ENCODE measurements at places on chromosomes 12 and 14.

DNA sequence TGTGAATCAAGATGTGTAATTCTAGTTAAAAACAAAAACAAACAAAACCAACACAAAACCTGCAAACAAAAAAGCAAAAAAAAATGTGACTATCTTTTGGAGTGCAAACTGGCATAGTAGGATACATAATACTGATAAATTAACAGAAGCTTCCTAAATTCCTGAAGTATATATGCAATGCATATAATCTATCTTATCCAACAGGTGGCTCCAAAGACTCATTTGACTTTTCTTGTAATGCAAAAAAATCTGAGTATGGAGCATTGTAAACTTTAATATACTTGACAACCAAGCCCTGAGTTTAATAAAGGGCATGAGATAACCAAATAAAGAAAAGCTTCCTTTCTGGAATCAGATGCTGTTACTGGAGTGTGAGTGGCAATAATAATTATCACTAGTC, 1003.6 kb downstream of the FSCB start:
- no peak for DNase-seq

DNA sequence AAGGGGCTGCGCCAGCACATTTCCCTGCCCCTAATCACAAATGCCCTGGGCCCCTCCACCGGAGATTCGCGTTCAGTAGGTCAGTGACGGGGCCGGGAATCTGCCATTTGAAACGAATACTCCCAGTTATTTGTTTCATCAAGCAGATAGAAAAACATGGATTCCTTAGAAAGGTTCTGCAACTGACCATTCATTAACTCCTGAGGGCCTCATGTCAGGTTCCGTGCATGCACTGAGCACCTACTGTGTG, 25.6 kb upstream of the UBC start:
- DNase-seq = no peak

DNA sequence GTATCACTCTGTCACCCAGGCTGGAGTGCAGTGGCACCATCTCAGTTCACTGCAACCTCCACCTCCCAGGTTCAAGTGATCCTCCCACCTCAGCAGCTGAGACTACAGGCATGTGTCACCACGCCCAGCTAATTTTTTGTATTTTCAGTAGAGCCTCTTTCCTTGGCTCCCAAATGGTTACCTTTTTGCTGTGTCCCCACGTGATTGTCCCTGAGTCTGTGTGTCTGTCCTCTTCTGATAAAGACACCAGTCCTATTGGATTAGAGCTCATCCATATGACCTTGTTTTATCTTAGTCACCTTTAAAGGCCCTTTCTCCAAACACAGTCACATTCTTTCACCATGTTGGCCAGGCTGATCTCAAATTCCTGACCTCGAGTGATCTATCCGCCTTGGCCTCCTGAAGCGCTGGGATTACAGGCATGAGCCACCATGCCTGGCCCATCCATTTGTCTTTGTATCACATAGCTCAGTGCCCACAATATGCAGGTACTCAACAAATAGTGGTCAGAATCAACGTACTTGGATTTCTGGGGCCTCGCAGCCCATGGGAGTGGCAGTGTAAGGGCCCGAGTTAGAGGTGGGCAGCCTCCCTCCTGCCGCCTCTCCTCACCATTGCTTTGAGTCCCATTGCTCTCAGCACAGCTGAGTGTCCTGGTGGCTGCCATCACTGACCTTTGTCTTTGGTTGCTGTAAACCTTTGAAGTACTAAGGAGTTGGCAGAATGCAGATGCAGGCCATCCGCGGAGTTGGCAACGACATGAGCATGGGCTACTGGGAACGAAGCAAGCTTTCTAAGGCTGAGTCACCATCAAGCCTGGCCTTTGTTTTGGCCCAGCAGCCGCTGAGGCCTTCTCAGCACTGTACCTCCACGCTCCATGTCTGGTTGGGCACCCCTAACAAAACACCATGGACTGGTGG, 9.3 kb downstream of the TPCN1 start:
- DNase-seq = no peak

DNA sequence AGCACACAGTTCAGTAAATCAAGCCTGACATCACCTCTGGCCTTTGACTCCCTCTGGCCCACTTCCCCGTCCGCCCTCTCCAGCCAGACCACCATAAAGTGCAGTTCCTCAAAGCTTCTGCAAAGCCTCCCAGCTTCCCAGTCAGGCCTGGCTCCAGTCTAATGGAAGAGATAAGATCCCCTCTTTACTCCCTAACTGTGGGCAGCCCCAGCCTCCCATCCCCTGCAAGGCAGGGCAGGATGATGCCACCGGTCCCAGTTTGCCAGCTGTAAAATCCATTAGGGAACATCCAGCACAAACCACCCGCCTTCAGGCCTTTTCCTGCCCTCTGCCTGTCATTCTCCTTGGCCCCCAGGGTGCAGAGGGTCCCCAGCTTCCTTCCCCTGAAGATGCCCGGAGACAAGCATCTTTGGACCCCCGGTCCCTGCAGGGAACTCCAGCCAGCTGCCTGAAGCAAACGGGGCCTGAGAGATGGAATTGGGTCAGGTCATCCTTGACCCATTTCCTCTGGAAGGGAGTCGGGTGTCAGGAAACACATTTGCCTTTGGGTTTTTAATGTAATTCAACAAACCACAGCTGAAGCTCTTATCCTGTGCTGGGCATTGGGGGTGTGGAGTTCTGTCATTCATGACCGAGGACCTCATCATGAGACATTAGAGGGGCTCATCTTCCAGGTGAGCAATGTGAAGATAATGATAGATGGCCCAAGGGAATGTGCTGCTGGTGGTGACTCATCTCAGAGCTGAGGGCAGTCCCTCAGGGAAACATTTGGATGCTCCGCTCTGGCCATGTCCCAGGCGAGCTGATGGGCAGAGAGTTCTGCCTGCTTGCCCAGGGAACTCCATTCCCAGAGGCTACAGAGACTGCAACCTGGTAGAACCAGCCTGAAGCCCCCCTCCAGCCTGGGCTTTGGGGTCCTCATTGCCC, 93.8 kb upstream of the CLMN start:
- DNase-seq = no peak

DNA sequence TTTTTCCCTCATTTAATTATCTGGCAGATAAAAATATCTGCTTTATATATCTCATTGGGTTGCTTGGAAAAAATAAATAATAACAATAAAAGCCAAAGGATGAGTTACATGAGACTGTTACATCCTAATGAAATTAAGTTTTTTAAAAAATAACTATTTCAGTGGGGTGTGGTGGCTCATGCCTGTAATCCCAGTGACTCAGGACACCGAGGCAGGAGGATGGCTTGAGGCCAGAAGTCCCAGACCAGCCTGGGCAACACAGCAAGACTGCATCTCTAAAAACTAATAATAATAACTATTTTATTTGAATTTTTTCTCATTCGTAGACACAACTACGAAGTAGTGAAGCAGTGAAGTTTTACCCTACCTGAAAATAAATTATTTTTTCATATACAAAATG, 103.3 kb downstream of the BCAT1 start:
- DNase-seq = no peak

GRCh38 chr14:52395728-52396127, 81.6 kb downstream of the PTGER2 start:
- no peak for DNase-seq

GRCh38 chr14:65239938-65240296, 137.6 kb upstream of the MAX start:
- DNase-seq = no peak

DNA sequence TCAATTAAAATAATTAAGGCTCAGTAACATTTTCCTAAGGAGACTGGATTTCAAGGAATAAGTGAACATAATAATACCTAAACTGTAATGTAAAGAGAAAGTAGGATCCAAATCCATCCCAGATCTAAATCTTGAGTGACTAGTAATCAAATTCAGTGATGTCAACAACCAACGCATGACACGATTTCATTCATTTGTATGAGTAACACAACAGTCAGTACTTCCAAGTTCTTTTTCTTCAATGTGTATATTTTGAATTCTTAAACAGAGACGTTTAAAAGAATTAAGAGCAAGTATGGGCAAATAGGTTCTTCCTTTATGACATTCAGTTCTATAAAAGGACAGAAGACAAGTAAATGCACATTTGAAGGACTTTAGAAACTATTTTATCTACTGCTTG, 104.3 kb upstream of the CNTN1 start:
- DNase-seq = no peak

DNA sequence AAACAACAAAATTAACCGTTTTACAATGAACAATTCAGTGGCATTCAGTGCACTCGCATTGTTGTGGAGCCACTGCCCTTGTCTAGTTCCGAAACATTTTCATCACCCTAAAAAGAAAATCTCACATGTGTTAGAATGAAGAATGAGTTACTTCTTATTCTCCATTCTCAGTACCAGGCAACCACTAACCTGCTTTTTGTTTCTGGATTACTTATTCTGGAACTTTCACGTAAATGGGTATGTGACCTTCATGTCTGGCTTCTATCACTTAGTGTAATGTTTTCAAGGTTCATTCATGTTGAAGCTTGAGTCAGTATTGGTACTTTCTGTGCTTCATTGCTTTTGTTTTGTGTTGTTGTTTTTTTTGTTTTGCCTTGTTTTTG, 15.6 kb downstream of the RCOR1 start:
- no peak for DNase-seq

DNA sequence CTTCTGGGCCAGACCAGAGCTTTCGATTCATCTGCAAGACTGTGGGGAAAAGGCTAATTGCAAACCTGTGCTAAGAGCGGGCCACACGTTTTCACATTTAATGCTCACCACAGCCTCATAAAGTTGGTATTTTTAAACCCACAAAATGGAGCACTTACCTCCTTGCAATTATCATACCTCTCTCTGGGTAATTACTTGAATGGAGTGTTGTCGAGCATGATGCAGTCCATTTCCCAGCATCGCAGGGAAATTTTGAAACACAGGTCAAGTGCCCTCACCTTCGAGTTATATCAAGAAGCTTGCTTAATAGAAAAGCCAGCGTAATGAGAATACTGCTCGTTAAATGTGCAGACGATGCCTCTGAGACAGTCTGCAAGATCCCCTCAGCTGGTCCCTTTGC, 8.8 kb upstream of the IFI27L2 start:
- no peak for DNase-seq

DNA sequence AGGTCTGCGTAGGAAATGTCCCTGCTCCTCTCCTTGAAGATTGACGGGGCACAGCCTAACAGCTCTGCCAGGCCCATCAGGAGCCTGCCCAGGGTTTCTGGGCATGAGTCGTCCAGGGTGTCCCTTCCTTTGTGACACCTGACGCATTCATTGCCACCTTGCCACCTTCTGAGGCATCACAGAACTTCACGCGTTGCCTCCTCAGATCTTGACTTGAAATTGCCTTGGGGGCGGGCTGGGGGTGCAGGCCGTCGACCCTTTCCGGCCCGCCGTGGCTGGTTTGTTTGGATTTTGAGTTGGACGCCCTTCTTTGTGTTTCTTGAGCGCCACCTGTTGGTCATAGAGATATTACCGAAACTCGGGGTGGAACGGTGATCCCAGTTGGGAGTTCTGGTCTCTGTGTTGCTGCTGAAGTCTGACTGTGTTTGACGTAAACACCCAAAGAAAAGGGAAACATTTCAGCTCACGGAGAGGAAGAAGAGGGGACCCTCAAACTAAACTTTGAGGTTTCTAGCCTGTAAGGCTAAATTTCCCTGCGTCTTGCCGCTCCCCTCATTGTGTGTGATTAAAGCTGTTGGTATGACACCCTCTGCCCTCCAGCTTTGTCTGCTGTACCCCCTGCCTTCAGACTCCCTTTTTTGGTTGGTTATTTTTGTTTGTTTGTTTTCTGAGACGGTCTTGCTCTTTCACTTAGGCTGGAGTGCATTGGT, 44.6 kb downstream of the MLXIP start:
- peak; percentile 26 for DNase-seq

DNA sequence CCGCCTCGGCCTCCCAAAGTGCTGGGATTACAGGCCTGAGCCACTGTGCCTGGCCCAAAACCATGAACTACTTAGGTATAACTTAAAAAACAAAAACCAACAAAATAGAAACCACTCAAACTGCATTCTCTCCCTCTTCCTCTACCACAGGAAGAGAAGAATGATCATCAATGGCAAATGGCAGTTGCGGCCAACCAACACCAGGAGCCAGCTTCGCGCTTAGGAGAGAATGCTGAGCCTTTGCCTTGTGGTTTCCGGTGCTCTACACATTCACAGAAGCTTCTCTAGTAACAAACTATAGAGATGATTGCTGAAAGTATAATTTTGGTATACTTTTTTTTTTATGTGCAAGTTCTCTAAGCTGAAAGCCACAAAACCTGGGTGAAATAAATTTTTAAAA, 17.1 kb downstream of the CATSPERB start:
- DNase-seq = no peak

- DNase-seq = no peak
These were observed 59.7 kb downstream of the CLIP1 start for GRCh38 chr12:122362755-122363154.

GRCh38 chr12:107783406-107784376, 9.2 kb downstream of the ASCL4 start:
- no peak for DNase-seq

GRCh38 chr12:108050696-108051095, 78.4 kb upstream of the WSCD2 start:
- DNase-seq = no peak

DNA sequence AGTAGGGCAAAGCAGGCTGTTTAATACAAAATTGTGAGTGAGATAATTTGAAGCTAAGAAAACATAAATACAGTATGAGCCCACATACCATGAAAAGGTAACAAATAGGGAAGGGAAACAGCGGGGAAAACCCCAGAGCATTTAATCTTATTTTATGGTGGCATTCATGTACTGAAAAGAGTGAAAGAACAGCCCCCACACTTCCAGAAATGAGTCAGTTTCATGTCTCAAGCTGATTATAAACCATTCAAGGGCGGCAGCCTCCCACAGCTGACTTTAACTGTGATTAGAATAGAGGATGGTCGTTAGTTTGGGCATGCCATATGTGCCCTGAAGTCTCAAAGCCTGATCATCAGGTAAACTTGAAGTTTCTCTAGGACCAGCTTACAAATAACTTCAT, 64.5 kb downstream of the FOXG1 start:
- DNase-seq = peak; percentile 1

DNA sequence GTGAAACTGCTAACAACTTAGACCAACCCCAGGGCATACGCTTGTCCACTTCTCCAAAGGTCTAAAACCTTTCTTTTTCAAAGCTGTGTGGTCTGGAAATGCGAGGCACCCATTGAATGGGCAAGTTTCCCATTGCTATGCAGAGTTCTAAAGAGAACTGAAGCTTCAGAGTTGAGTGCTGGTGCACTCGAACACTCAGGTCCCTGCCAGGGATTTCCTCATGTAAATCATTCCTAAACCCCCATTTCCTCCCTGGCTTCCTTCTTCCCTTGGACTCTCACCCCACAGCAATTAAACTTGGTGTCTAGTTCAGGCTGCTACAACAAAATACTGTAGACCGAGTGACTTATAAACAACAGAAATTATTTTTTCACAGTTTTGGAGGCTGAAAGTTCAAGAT, 2.2 kb upstream of the PXN start:
- DNase-seq = no peak

DNA sequence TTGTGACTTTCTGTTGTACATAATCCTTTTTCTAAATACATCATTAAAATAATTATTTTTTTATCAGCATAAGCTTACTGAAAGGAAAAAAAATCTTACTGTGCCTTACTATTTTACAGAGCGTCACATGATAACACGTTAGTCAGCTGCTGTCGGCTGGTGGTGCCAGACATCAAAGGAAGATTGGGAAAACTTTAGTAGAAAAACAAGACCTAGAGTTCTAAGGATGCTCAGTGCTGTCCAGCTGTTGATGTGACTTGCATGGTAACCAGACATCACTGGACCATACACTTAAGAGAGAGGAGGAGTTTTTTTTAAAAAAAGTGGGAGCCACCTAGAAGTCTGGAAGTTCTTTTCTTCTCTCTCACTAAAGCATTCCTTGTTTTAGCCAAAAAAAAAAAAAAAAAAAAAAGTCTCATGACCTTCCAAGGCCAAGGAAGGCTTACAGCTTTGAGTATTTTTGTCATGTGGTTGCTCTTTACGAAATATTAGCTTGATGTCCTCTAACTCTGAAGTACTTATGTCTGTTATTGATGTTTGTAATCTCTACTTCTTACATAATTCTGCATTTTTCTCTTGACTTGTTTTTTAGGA, 4.5 kb downstream of the RASSF8 start:
- DNase-seq = no peak

Data from amygdala (tissue), 56 donors.